Heart left ventricle (tissue), 16 donors: ENCODE measurements at places on chromosomes 11 and 22.
A peak's percentile ranks its signal among the peaks of the same experiment; 100 is the strongest.

- DNase-seq = no peak
Observed at GRCh38 chr22:41914611-41915034, 251 bp downstream of the SHISA8 start.

DNA sequence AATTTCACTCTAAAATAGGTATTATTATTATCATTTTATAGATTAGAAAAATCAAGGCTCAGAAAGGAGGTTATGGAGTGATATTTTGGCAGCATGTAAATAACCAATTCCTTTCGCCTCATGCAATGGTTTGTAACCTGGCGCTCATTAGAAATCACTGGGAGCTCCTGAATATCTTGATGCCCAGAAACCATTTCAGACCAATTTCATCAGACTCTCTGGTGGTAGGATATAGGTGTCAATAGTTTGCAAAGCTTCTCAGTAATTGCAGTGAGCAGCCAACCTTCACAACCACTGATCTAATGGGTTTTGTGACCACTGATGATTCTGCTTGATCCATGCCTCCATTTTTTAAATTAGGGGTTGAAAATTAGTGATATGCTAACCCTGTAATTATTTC is 57.8 kb upstream of the ZC3H12C start:
- no peak for DNase-seq

DNA sequence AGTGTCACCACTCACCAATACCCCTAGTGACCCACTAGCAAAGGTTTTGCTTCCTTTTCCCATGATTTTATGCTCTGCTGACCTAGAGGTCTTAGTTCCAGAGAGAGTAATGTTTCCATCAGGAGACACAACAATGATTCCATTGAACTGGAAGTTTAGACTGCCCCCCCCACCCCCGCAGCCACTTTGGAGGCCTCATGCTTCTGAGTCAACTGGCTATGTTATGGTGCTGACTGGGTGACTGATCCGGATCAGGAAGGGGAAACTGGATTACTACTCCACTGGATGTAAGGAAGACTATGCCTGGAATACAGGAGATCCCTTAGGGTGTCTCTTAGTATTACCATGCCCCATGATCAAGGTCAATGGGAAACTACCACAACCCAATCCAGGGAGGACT is 633.6 kb downstream of the OPCML start:
- DNase-seq = no peak

- peak; percentile 85 for DNase-seq
Observed at GRCh38 chr11:61908730-61909316, 8.5 kb downstream of the RAB3IL1 start.

DNA sequence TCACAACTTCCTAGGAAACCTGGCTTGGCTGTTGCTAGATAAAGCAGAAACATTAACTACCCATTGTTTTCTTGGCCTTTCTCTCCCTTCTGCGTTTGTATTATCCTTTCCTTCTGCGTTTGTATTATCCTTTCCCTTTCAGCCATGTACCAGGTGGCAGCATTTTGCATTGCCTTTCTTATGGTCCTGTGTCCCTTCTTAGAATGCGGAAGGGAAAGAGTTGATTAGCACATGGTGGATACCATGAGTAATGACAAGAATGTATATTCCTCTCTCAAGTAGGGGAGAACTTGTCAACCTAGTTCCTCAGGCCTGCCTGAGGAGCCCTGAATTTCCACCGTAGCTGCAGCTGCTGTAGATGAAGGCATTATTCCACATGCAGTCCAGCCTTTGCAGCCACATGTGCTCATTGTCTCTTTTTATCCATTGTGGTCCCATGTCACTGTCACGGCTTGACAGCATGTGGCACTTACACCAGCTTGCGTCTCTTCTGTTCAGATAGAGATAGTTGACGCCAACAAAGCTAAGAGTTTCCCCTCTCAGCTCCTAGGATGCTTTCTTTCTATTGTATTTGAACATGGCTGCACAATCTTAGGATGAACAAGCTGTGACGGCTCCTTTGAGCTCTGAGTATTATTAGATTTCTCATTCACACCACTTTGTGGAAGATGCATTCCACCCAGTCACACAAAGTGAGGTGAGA is 44.8 kb downstream of the SLN start:
- DNase-seq = no peak
